ENCODE measurements at places on chromosomes 6 and 20. TPM values are rescaled to one million over a fixed set of nuclear protein-coding genes. Genes with fewer than 3 reads are reported as not detected.

AIF1 gene
- not detected for total RNA-seq

ANKEF1 gene
- 5.2 TPM for total RNA-seq

SERPINB1 gene
- 43.6 TPM for total RNA-seq

ZC2HC1B gene
- total RNA-seq: not detected

KCNB1 gene
- under 0.01 TPM for total RNA-seq

SALL4 gene
- total RNA-seq: 0.15 TPM

SPATA25 gene
- total RNA-seq: 0.85 TPM

FOXC1 gene
- total RNA-seq: 17.9 TPM

SLC22A2 gene
- total RNA-seq: 20.3 TPM

CDKAL1 gene
- 41.7 TPM for total RNA-seq

CLVS2 gene
- total RNA-seq: not detected

SLCO4A1 gene
- total RNA-seq: 30.7 TPM

SYNDIG1 gene
- not detected for total RNA-seq

MYLIP gene
- total RNA-seq: 22.3 TPM
